Renal cortical epithelial cell (primary cell): ENCODE measurements at places on chromosomes 13 and 19. TPM values are rescaled to one million over a fixed set of nuclear protein-coding genes. Genes with fewer than 3 reads are reported as not detected.

GRCh38 chr13:71838842-71839241, 28.2 kb downstream of the DACH1 start:
- DNase-seq = peak; percentile 40

DNA sequence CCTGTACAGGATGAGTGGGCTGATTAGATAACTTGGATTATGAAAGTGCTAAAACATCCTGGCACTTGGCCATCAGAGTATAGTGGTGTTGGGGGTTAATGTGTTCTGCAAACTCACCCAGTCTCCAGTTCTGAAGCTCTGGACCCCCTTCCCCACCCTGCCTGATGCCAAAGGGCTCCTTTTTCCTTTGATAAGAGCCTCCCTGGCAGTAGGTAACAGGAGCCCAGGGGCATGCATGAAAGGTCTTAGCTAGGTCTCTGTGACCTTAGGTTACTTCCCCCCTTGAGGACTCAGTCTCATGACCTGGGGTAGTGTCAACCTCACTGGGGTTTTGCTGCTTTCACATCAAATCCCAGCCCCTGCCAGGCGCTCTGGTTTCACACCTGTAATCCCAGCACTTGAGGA, 2.5 kb downstream of the RPS28 start:
- no peak for DNase-seq

DNA sequence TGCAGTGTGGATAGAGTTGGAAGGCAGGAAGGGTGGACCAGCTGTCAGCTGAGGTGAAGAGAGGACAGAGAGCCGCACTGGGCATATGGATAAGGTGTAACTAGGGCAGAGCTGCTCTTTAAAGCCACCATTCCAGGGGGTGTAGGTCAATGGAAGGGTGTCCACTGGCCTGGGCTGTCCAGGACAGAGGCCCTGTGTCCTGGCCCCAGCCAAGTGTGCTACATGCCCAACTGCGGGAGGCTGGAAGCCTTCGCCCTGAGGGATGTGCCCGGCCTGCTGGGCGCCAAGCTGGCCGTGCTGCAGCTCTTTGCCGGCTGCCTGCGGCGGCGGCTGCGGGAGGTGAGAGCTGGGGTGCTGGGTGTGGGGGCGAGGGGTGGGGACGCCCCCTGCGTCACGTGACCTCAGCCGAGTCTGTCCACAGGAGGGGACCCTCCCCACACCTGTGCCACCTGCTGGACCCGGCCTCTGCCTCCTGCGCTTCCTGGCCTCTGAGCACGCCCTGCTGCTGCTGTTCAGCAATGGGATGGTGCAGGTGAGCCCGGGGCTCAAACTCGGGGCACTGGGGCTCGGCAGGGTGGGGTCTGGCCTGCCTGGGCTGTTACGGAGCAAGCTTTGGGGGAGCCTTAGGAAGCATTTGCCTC, 9.8 kb downstream of the PLK5 start:
- DNase-seq = no peak

DNA sequence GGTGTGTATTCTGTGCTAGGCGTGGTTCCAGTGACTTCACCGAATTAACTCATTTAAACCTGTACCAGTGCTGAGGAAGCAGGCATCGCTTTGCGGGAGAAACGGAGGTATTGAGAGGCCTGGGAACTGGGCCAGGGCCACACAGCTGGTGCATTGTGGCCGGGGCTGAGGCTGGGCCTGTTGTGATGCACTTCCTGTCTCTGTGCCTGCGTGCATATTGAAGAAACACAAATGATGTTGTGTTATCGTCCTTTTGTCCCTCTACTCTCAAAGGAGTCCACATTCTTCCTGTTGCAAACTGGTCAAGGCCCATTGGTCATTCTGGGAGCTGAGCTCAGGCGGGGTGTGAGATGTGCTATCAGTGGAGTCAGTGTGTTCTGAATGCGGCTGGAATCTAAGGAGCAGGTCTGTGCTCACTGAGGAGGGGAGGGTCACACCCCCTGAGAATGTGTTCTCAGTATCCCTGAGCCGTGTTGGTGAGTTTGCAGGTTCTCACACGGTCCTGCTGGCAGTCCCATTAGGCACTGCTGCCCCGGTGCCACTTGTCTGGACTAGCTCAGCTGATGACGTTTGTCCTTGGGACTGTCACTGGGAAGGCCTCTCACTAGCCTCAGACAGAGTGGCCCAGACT, 62.1 kb downstream of the ARHGEF7 start:
- no peak for DNase-seq

- no peak for DNase-seq
These were observed 13.1 kb downstream of the NOP53 start for GRCh38 chr19:47758443-47758804.

- DNase-seq = peak; percentile 6
These were observed 121.8 kb downstream of the KCTD12 start for GRCh38 chr13:76764429-76764828.

Gene CILP2
- 0.60 TPM in 1 of 2 replicates, not detected in the other for total RNA-seq

Gene KASH5
- total RNA-seq = not detected in 2 replicates

Gene KLHL1
- not detected in 2 replicates for total RNA-seq
